ENCODE measurements at places on chromosomes 3 and 15.

- DNase-seq, result peak; percentile 58
Observed at GRCh38 chr3:108090049-108090700, 656 bp downstream of the CD47 start.

DNA sequence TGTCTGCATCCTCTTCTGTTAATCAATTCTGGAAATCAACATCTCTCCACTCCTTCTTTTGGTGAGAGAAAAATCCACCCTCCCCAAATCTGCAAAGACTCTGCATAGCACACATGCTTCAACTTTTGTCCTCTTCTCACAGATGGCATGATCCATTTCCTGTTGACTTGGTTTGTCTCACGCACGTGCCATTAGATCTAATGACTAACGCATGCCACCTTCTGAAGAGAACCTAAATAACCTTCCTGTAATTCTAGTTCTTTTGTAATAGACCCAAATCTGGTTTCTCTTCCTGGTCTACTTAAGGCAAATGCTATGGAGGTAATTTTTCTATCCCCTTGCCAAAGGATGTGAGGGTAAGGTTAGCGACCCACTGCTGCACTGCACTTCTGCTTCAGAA, 51.0 kb upstream of the ATOSA start:
- DNase-seq, result no peak

GRCh38 chr3:173912126-173912525, 514.6 kb downstream of the NLGN1 start:
- no peak for DNase-seq

GRCh38 chr3:4846543-4846942, 132.7 kb upstream of the BHLHE40 start:
- no peak for DNase-seq

- DNase-seq, result peak; percentile 8
Observed at GRCh38 chr3:175163686-175164085, 304.6 kb downstream of the NAALADL2 start.

GRCh38 chr15:52427804-52428203, 100.9 kb downstream of the MYO5A start:
- peak; percentile 66 for DNase-seq

GRCh38 chr3:126124148-126124868, 40.4 kb upstream of the SLC41A3 start:
- DNase-seq, result no peak

All from astrocyte of the spinal cord (primary cell).